ENCODE measurements at places on chromosomes 5 and 9.

DNA sequence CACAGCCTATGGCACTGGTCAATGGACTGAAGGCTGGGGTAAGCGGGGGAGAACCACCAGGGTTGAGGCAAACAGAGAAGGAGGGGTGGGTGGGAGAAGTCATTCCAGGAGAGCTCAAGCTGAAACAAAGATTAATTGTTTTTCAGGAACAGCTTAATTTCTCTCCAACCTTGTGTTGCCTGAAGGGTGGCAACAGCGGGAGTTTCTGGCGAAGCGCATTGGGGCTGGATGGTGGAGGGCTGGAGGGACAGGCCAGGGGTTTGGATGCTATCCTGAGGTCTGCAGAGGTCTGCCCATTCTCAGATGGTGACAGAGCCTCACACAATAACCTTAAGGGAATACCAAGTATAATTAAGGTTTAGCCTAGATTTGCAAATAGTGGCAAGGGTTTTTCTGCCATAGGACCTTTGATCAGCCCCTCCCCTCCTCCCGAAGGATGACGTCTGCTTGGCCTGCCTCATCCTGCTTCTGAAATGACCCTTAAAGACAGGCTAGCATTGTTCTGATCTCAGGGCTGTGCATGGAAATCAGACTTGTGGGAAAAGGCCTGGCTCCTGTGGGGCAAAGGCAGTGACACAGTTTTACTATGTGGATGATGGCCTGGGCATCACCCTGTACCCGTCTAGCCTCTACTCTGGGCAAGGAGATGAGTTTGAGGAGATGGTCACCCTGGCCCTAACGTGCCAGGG lies 32.7 kb downstream of the PSD2 start:
- no peak for DNase-seq

DNA sequence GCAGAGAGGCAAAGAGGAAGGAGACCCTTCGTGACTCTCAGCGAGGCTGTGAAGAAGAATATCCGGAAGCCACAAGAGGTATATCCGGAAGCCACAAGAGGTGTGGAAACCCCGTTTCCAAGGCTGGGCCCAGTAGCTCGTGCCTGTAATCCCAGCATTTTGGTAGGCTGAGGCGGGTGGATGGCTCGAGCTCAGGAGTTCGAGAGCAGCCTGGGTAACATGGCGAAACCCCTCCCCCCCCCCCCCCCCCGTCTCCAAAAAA lies 612 bp upstream of the BBLN start:
- DNase-seq, result peak; percentile 12

- no peak for DNase-seq
Observed at GRCh38 chr5:74378464-74378863, 262.1 kb downstream of the ENC1 start.

GRCh38 chr5:53169933-53170332 lies 60.4 kb upstream of the MOCS2 start:
- DNase-seq, result no peak

GRCh38 chr9:95791695-95792094 lies 83.8 kb upstream of the ERCC6L2 start:
- no peak for DNase-seq
